ENCODE measurements at places on chromosomes 3 and 15.

DNA sequence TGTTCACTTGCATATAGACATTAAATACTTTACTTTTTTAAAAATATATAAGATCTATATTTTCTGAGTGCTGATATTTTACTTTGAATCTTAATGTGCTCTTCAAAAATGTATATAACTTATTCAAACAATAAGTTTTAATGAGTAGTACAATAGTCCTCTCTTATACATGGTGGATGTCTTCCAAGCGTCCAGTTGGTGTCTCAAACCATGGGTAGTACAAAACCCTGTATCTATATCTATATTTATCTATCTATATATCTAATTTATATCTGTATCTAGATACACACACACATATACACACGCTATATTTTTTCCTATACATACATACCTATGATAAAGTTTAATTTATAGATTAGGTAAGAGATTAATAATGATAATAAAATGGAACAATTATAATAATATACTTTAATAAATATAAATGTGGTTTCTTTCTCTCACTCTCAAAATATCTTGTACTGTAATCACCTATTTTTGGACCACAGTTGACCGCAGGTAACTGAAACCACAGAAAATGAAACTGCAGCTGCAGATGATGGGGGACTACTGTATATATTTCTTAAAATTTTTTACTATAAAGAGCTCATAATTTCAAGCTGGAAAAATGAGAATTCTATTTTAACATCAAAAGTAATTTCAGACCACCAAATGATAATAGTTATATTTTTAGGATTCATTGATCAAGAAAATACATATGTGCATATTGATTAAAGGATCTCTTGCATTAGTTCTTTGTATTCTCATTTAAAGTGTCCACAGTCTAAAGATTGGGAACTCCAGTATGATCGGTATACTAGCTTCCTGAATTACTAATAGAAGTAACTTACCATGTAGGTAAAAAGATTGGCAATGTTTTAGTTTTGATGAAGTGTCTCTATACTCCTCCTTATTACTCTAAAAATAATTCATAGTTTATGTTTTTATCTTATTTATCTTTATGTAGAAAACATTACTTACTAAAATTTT is 215.1 kb upstream of the MLF1 start:
- no peak for DNase-seq

GRCh38 chr3:177832880-177833279 is 635.6 kb upstream of the TBL1XR1 start:
- DNase-seq = no peak

DNA sequence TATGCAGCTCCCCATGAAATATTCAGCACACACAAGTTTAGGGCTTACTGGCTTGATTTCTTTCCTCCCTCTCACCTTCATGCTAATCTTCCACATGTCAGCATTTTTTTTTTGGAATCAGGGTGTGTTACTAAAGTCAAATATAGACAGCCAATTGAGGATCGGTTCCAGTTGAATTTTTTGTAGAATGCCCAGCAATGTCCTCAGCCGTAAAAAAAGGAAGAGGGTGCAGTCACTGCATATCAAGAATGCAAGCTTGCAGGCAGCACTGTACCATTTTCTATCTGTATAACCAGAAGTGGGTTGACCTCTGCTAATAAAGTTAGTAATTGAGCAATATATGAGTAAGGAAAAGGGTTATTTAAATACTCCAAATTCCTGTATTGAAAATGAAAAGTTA is 51.4 kb upstream of the CHMP2B start:
- no peak for DNase-seq

- DNase-seq = no peak
These were observed 670 bp upstream of the ATP13A3 start for GRCh38 chr3:194487289-194488054.

DNA sequence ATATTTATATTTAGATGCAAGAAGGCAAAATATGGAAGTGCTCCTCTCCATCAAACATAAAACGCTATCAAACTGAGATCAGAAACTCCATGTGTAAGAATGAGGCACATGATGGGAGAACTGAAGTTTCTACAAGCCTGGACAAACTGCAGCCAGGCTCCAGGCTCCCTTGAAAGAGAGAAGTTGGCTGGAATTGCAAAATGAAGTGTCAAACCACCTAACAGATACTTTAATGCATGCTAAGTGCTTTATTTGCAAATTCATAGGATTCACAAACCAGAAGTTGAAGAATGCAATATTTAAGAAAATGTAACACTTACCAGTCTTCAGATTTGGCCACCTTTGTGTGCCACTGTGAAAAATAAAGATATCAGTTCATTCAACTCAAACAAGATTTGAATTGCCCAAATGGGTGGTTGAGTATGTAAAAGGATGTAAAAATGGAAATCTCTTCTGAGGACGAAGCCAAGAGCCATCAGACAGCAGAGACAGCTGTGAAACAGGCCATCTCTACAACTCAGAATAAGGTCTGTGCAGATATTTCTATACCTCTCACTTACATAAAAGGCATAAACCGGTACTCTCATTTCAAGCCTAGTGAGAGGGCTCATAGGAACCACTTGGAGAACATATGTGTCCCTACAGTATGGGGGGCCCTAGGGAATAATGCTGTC is 87.0 kb downstream of the DPPA2 start:
- DNase-seq = no peak

All from esophagus squamous epithelium (tissue), 5 donors.